ENCODE measurements at places on chromosomes 5 and 9.

- no peak for DNase-seq
Observed at GRCh38 chr9:132166599-132166998, 4.7 kb downstream of the NTNG2 start.

DNA sequence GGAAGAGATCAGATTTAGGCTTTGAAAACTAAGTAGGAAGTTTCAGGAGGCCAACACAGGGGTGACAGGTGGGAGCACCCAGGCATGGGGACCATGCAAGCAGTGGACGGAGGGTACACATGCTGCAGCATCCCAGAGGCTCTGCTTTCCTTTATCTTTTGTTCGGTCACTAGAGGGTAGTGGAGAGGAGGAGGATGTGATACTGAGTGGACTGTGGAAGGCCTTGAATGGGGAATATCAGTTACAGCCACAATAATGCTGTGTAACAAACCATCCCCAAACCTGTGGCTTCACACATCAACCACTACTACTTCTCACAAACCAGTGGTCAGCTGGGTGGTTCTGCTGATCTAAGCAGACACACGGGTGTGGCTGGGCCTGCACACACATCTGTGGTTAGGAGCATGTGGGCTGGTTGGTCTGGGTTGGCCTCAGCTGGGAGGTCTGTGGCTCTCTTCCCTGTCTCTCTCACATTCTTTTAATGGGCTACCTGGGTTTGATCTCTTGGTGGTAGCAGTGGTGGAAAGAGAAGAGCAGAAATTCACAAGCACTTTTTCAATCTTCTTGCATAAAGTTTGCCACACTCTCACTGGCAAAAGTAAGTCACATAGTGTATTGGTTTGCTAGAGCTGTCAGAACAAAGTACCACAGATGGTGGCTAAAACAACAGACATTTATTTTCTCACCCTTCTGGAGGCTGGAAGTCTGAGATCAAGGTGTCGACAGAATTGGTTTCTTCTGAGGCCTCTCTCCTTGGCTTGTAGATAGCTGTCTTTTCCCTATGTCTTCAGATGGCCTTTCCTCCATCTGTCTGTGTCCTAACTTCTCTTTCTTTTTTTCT, 238.7 kb downstream of the AGTPBP1 start:
- no peak for DNase-seq

DNA sequence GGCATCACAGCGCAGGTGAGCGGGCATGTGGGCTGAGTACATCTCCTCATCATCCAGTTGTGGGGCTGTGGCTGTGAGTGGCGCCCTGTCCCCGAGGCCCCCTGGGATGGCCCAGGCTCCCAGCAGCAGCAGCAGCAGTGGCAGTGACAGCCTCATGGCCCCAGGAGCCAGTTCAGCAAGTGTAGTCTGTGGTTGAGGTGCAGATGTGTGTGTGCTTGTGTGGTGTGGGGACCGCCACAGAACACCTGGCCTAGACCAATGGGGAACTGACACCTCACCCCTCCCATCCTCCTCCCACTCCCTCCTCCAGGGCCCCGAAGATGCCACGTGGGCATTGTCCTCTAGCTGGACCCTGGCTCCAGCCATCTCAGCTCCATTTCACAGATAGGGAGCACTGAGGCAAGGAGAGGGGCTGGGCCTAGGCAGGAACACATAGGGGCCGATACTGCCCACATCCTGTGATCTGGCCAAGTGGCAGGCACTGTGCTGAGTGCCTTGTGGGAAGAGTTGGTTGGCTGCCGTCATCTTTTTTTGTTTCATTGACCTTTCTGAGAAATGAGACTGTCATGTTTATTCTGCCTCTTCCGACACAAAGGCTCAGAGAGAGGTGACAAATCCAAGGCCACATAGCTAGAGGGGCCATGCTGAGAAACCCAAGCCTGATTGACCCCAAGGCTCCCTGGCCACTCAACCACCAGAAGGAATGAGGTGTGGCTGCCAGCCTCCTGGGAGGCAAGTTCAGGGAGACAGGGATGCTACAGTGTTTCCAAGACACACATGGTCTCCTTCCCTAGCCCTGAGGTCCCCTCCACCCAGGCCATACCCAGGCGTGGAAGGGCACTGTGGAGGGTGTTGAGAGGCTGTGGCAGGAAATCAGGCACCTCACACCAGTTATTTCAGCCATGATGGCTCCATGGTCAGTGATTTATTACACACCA, at the start of gene MZB1:
Gene MZB1 (minus strand): TSS at position 213 of the 938 bp plus-strand sequence. CDS start 57 bp downstream, at position 156.
- peak; percentile 74 for DNase-seq

DNA sequence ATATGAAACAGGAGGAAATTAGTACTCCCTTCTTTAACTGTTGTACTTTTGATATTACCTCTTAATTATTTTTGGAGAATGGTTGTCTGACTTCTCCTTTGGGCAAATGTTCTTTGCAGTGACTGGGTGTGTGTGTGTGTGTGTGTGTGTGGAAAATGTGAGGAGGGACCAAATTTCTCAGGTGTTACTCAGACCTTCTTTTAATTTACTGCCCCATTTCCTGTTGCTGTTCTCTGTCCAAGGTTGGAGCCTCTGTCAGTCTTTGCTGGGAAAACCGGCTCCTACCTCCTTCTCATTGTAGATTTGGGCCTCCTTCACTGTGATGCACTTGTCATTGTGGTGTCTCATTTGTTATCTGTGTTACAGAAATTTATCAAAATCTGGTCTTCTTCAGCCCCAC, 68.4 kb downstream of the PBX3 start:
- DNase-seq = no peak

GRCh38 chr5:151577566-151577965, 13.6 kb downstream of the FAT2 start:
- no peak for DNase-seq

- DNase-seq = peak; percentile 83
Observed at GRCh38 chr9:114385397-114386181, 2.2 kb downstream of the AKNA start.

All from stimulated activated CD8-positive, alpha-beta memory T cell treated with anti-CD3 and anti-CD28 coated beads, Interleukin-15, amount 100 ng/mL, for 48 hours (primary cell).